Foreskin fibroblast (primary cell): ENCODE measurements at places on chromosomes 16 and 17.

DNA sequence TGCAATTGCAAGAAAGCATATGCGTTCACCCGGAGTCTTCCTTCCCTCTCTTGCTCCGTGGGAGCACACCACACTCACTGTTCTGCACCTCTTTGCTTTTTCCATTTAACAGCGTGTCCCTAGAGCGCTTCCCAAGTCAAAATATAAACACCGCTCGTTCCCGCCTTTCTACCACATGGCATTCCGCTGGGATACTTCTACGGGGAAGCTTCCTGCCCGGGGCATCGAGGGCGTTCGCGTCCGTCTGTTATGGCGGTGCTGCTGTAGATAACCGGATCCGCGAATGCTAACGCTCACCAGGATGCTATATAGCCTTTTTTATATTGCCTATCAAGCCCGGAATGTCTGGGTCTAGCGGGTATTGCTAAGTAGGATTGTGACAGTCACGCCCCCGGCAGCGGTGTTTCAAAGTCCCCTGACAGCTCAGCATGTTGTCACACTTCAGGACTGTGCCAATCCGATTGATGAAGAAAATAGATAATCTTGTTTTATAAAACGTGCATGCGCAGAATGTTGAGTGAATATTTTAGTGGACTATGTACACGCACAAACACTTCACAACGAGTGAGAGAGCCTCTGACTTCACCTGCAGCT lies 31.0 kb downstream of the CCDC40 start:
- DNase-seq = no peak

DNA sequence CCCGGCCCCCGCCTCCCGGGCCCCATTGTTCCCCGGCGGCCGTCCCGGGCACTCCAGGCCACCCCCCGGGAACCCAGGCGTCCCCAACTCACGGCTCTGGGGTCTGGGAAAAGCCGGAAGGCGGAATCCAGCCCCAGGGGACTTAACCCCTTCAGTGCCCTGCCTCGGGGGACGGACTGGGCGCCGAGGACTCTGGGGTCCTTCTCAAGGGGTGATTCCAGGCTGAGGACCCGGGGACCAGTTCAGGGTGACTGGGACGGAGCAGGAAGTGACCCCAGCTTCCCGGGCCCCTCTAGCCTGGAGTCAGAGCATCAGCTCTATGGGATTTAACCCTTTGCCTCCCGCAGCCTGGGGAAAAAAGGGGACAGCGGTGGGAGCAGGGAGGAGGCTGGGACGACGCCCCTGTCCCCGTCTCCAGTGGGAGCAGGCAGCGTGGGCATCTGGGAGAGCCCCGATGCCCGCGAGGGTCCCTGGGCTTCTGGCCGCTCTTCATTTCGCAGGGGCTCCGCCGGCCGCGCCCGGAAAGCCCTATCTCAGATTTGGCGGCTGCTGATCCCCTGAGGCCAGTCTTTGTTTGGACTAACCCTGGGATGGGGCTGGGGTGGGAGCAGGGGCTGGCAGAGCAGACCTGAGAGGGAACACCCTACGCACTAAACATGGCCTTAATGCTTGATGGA lies at the start of gene ZNF629:
Gene ZNF629, minus strand, starts transcription at position 270 of the 677 bp plus-strand sequence. CDS start 2,723 bp downstream, outside the sequence.
- peak; percentile 63 for DNase-seq

GRCh38 chr17:42989726-42990652 lies 8.2 kb upstream of the RPL27 start:
- DNase-seq = peak; percentile 79

GRCh38 chr16:48517493-48517892 lies 92.5 kb downstream of the N4BP1 start:
- no peak for DNase-seq

DNA sequence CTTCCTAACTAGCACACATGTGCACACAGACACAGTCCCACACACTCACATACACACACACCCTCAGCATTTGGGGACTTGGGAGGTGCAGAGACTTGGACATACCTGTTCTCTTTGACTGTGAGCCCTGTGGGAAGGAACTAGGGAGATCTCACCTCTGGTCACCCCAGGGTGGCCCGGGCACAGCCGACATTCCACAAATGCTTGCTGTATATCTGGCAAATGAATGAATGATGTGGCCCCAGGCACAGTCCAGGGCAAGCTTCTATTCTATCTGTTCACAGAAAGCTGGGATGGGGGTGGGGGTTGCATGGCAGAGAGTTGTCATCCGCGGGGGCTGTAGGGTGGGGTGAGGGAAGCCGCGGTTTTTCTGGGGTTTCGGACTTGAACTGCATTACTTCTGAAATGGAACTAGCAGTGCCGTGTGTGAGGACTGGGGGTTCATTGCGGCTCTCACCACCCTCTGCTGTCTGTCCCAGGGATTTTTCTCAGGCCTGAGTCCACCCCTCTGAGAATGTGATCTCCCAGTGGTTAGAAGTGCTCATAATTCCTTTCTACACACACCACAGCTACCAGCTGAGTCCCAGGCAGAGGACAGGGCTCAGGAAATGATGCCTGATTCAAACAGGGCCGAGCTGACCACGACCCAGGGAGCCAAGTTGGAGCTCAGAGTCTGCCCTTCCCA lies 3.3 kb upstream of the RIPOR1 start:
- no peak for DNase-seq

GRCh38 chr17:49995055-49995738 lies at the start of gene DLX3:
TSS of gene DLX3 (minus strand) at chr17:49995224. CDS start at chr17:49994998, 226 bp downstream.
- peak; percentile 82 for DNase-seq

GRCh38 chr17:82367724-82368524 lies 3.6 kb upstream of the UTS2R start:
- no peak for DNase-seq

GRCh38 chr16:2429771-2430663 lies 770 bp downstream of the CCNF start:
- DNase-seq = peak; percentile 61

GRCh38 chr16:75432828-75433731 lies at the start of gene CFDP1:
TSS of gene CFDP1 (minus strand) at chr16:75433503. CDS start at chr16:75433352, 151 bp downstream.
- peak; percentile 91 for DNase-seq

GRCh38 chr17:61307905-61308886 lies 91.4 kb upstream of the TBX2 start:
- DNase-seq = peak; percentile 98

- DNase-seq = no peak
Measured at GRCh38 chr16:8172551-8172950, 417.8 kb downstream of the TMEM114 start.

DNA sequence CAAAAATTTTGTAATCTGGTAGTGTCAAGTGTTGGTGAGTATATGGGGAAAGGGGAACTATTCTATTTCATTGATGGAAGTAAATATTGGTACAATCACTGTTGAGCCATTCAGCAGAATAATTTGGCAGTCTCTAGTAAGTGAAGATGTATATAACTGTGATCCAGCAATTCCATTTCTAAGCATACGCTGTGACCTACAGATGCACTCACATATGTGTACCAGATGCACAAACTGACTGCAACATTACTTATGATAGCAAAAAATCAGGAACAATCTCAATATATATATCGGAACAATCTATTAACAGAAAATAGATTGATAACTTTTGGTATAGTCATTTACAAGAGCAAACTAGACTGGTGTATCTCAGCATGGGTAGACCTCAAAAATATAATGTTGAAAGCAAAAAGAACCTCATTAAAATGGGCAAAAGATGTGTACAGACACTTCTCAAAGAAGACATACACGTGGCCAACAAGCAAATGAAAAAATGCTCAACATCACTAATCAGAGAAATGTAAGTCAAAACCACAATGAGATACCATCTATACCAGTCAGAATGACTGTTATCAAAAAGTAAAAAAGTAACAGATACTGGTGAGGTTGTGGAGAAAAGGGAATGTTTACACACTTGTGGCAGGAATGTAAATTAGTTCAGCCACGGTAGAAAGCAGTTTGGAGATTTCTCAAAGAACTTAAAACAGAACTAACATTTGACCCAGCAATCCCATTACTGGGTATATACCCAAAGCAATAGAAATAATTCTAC lies 20.7 kb downstream of the ADAP2 start:
- peak; percentile 54 for DNase-seq

- no peak for DNase-seq
Measured at GRCh38 chr17:64591944-64592343, 70.2 kb downstream of the SMURF2 start.

DNA sequence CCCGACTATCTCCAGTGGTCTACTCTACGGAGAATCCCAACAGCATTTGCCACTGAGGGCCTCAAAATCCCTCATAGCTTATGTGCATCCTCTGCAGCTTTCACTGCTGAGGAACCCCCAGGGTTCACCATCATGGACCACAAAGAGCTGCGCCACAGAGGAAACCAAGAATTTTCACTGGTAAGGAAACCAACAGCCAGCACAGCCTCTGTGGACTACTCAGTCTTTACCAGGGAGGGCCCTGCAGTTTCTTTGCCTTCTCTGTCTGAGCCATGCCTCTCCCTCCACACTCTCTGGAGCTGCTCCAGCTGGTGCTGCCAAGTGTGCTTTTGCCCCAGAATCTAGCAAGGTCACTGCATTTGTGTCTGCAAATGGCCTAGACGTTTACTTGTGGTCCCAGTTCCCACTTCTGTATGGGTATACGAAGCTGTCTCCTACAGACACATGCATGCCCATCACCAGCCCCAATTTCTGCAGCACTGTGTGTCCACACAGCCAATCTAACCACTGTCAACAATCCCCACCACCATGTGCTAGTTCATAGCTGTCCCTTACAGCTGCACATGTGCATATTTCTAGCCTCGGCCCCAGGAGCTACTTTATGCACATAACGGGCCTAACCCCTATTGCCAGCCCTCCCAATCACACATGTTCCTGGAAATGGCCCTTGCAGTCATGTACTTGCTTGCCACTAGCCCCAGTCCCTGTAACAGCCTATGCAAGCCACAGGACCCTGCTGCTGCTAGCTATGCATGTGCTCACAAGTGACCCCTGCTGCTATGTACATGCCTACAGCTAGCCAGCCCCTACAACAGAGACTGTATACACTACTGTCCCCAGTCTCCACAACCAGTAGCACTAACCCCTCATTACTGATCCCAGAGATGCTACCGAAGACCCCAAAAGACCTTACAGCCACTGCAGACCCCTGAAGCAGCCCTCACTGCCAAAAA lies 1437.4 kb downstream of the CDH11 start:
- DNase-seq = no peak

GRCh38 chr17:7889166-7889955 lies 772 bp downstream of the CHD3 start:
- DNase-seq = peak; percentile 95

GRCh38 chr17:28500712-28501379 lies 5.3 kb upstream of the FOXN1 start:
- DNase-seq = no peak

DNA sequence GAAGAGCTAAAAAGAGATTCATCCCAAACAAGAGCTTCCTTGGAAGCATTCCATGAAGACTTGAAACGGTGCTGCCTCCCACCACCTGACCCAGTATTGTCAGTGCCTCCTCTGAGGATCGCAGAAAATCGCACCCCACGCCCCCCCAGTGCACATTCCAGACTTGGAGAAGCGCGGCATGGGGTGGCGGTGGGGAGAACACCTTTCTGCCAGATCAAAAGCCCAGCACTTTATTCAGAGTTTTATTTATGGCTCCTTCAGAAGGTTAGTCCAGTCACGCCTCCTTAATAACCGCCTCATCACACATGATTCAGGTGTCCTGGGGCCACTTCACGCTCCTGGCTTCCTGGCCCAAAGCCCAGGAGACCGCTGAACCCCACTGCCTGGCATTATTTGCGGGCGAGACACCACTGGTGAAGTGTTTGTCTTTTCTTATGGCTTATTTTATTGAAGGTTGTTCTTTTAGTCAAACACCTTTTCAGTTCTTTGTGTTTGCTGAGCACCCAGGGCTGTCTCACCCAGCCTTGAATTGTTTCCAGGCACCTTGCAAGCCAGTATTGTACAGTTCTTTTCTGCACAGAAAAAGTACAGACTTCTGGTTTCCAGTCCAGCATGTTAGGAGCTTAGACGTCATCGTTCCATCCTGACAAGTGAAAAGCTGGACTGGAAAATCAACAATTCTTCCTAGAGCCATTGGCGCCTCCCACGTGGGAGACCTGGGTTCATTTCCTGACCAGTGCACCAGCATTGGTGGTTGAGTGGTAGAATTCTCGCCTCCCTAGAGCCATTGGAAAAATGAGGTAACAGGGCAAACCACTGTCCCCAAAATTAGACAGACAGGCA lies 79.6 kb upstream of the CACNG5 start:
- DNase-seq = no peak

- no peak for DNase-seq
Measured at GRCh38 chr17:79795795-79796443, 958 bp downstream of the CBX8 start.

GRCh38 chr16:76346210-76346609 lies 69.0 kb downstream of the CNTNAP4 start:
- no peak for DNase-seq

- DNase-seq = no peak
Measured at GRCh38 chr17:17130077-17130844, 75.9 kb downstream of the PLD6 start.

DNA sequence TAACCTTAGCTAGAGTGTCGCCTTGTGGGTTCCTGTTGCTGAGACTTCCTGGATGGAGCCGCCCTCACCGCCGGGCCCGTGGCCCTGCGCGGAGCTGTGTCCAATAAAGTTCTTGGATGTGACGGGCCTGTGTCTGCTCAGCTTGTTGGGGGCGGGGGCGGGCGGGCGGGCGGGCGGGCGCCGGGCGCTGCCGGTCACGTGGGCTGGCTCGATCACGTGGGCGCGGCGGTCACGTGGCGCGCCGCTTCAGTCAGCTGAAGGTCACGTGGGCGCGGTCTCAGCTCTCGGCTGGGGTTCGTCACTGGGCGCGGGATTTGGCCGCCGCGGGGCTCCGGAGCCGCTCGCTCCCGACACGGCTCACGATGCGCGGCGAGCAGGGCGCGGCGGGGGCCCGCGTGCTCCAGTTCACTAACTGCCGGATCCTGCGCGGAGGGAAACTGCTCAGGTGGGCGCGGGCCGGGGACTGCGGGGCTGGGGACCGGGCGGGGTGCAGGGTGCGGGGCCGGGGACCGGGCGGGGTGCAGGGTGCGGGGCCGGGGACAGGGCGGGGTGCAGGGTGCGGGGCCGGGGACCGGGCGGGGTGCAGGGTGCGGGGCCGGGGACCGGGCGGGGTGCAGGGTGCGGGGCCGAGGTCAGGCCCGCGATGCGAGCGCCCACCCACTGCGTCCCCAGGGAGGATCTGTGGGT lies at the start of gene AMDHD2:
Gene AMDHD2, plus strand, starts transcription at position 275 of the 687 bp plus-strand sequence. Its CDS starts 88 bp downstream, at position 363.
- peak; percentile 94 for DNase-seq

DNA sequence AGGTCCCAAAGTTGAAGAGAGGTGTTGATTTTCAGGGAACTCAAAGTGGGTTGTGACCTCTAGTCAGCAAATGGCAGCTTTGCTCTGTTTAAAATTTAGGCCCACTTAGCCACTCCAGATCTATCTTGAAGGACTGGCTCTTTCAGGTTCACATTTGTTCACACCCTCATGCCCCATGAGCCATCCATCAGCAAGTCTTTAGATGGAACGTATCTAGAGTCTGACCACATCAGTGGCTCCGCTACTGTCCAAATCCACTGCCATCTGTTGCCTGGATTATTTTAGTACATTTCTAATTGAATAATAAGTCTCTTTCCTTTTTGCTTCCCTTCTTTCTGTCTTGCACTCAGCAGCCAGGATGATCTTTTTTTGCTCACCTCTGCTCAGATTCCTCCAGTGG lies 10.5 kb downstream of the ITGB3 start:
- no peak for DNase-seq
